GM04503 (cell line): ENCODE measurements at places on chromosomes 4 and X.

DNA sequence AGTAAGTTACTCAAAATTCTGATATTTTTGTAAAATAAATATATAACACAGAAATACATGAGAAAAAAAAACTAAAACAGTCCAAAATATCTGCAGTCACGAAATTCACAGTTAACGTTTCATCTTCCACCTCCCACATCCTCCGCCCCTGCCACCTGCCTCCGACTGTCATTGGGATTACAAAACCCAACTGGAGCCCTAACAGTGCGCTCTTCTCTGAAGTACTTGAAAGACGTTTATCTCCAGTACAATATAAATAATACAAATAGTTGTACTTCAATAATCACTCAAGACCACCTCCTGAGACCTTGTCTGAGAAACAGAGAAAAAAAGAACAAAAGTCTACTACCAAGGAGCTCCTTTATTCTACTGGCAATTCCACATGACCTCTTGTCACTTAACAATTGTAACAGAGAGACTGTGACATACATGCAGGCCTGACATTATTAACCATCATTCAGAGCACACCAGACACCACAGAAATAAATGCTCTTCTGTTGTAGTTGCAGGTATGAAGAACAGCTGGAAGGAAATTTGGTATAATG lies 280.6 kb downstream of the PPP3CA start:
- DNase-seq, result no peak

GRCh38 chr4:146063143-146063542 lies 112.4 kb upstream of the LSM6 start:
- no peak for DNase-seq

GRCh38 chr4:133245226-133245625 lies 96.1 kb downstream of the PCDH10 start:
- DNase-seq, result no peak

DNA sequence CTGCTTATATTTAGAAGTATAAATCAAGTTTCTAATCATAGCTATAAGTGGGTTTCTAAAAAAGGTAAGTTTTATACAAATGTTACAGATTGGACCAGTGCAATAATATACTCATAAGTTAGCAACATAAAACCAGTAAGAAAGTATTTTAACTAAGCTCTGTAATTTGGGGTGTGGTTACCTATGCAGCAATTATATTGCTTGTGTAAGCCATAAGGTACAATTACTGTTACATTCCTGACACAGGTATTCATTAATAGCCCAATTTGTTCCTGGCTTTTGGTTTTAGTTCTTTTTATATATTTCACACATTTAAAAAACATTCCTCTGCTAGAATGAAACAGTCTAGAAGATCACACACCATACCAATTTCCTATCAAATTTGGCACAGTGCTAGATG lies 115.1 kb downstream of the FRYL start:
- DNase-seq, result no peak

DNA sequence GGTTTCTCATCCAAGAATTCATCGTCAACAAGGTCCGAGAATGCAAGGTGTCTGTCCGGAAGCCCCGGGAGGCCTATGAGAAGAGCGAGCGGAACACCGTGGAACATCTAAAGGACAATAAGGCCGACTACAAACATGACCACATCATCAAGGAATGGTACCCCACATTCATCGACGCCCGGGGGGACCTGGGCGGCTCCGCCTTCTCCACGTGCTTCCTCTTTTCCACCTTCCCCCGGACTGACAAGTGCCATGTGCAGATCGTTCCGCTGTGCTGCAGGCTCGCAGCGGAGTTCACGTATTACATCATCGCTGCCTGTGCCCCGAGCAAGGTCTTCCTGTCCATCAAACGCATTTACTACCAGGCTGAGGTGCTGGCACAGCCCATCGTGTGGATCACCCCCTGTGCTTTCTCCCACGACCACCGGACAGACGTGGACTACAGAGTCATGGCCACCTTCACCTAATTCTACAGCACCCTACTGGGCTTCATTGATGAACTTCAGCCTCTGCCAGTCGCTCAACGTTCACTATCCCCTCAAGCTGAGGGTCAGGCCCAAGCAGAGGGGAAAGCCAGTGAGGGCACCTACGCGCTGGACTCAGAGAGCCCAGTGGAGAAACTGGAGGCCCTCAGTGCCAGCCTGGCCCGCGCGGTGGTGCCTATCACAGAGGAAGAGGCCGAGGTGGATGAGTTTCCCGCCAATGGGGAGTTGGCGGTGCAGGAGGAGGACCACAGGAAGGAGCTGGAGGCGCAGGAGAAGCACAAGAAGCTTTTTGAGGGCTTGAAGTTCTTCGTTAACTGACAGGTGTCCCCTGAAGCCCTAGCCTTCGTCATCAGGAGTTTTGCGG lies 125.9 kb upstream of the PABPC4L start:
- no peak for DNase-seq

DNA sequence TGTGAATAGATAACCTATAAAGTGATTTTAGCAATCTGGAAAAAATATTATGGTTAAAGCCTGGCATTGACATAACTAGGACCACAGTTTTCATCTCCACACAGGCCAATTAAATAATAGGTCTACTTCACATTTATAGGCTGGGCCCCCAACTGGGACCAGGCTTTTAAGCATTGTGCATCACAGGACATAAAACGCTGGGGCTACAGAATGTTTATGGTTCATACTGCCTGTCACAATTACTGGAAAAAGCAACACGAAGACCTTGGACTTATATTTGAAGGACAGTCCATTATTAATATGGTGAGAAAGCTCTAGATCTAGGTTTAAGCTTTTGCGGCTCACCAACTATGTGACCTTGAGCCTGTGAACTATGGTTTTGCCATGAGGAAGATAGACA lies 94.2 kb downstream of the MFAP3L start:
- no peak for DNase-seq

DNA sequence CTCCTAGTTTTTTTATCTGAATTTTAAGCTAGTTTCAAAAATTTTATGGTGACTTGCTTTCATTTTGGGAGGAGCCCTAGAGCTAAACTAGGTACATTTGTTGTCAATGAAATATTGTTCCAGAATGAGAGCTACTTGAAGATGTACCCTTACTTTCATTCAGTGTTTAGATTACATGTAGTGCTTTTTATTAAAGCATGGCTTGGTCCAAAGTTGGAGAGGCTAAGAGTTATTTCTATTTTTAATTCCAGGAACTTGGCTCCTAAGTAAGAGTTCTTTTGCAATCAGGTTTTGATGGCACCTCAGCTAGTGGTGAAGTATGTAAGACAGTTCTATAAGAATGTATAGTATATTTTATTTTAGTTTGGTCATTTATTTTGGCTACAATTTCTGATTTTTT lies 165.5 kb downstream of the PRR32 start:
- no peak for DNase-seq

GRCh38 chrX:153885208-153885787 lies 675 bp downstream of the L1CAM start:
- no peak for DNase-seq

GRCh38 chr4:161714022-161714751 lies 449.6 kb downstream of the FSTL5 start:
- peak; percentile 42 for DNase-seq

DNA sequence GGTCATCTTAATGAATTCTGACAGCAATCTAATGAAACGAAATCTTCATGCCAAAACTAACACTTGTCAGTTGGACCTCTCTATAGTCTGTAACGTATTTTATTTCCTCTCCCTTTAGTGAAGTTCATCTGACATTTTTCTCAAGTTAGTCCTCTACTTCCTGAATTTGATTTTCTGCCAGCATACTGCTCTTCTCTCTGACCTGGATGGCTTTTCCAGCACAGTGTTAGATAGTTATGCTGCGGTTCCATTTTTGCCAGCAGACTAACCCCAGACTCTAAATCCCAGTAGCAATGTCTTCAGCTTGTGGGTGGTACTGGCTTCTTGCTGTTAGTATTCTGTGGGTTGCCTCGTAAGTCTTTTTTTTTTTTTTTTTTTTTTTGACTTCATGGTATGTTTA lies 146.7 kb upstream of the VEGFC start:
- DNase-seq, result no peak

DNA sequence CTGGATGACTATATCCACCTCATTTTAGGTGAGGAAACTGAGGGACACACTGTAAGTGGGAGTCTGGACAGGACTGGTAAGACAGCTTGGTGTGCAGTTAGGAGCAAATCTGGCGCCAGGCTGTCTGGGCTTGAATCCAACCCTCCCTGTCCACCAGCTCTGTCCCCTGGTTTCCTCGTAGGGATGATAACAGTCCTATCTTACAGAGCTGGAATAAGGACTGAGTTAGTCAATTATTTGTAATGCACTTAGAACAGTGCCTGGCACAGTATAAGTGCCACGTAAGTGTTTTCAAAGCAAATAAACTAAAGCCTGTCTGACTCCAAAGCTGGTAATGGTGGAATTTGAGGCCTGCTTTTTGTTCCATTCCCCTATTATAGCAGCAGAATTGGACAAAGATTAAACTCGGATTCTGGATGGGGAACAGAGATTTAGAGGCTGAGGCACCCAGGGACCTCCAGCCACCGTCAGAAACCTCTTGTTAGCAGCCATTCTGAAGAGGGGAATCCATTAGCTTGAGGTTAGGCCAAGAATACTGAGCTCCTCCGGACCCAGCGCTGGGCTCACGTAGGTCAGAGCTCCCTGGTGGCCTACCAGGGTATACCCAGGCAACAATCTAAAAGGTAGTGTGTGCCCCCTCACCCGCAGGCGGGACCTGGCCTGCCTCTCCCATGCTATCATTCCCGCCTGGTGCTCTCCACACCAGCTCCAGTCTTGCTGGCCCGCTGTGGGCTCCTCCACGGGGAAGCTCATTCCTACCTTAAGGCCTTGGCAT lies 102.1 kb downstream of the UCHL1 start:
- no peak for DNase-seq
